Body of pancreas (tissue), 4 donors: ENCODE measurements at places on chromosomes 1 and 21.

- DNase-seq: no peak
Observed at GRCh38 chr1:178048883-178049282, 45.0 kb upstream of the RASAL2 start.

GRCh38 chr21:36994501-36995158 lies 11.9 kb upstream of the RIPPLY3 start:
- DNase-seq: no peak

- no peak for DNase-seq
Observed at GRCh38 chr1:112143871-112144441, 154.5 kb upstream of the KCND3 start.

GRCh38 chr1:244839656-244840055 lies 4.2 kb downstream of the COX20 start:
- DNase-seq: no peak

- no peak for DNase-seq
Observed at GRCh38 chr1:9248341-9249262, 14.0 kb downstream of the H6PD start.
